ENCODE measurements at places on chromosomes 3 and 15.

DNA sequence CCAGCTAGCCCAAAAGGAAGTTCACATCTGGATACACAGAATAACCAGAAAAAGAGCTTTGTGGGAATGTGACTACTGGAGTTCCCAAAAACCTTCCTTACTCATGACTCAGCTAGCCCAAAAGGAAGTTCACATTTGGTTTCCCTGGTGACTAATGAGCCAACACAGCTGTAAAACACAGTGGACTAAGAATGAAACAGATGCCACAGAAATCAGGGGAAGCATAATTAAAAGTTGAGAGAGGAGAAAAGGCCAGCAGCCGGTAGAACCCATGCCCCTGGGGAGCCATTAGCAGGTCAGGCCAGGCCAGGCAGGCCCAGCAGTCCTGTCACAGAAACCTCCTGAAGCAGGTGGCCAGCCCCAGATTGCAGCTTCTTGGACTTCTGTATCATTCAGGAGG lies 130.3 kb downstream of the GHSR start:
- DNase-seq = peak; percentile 60

- DNase-seq = no peak
Observed at GRCh38 chr15:81384891-81385720, 11.1 kb upstream of the TMC3 start.

- DNase-seq = no peak
Observed at GRCh38 chr3:48429317-48429959, 448 bp downstream of the PLXNB1 start.

DNA sequence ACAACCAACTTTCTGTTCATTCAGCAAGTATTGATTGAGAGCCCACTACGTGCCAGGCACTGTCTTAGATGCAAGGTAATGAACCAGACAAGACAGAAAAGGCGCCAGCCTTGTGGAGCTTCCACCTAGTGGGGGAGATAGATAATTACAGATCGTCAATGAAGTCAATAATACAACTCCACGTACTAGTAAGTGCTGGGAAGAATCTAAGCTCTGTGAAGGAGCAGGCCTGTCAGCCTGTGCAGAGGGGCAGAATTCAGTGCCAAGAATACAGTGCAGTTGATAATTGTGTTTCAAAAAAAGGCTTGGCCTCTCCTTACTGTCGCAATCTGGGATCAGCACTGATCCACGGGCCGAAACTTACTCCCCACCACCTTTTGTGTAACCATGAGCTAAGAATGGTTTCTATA lies 186.3 kb downstream of the FEZF2 start:
- DNase-seq = no peak

GRCh38 chr3:105836533-105836932 lies 32.3 kb downstream of the CBLB start:
- DNase-seq = no peak

DNA sequence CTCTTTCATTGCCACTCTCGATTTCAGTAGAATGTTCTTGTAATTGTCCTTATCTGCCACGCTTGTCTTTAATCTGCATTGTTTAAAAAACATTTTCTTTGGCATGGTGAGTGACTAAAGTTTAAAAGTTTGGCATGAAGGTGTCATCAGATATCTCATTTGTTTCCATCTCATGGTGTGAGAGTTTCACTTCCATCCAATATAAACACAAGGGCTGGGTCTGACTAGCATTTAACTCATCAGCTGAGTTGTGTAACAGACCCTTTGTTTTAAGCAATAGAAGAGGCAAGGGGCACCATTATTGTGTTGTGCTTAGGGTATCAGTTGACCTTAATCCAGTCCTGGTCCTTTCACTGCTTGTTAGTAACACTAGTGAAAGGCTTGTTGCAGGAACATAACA lies 49.9 kb upstream of the IL12A start:
- no peak for DNase-seq

- DNase-seq = no peak
Observed at GRCh38 chr15:87672309-87673288, 583.9 kb downstream of the NTRK3 start.

DNA sequence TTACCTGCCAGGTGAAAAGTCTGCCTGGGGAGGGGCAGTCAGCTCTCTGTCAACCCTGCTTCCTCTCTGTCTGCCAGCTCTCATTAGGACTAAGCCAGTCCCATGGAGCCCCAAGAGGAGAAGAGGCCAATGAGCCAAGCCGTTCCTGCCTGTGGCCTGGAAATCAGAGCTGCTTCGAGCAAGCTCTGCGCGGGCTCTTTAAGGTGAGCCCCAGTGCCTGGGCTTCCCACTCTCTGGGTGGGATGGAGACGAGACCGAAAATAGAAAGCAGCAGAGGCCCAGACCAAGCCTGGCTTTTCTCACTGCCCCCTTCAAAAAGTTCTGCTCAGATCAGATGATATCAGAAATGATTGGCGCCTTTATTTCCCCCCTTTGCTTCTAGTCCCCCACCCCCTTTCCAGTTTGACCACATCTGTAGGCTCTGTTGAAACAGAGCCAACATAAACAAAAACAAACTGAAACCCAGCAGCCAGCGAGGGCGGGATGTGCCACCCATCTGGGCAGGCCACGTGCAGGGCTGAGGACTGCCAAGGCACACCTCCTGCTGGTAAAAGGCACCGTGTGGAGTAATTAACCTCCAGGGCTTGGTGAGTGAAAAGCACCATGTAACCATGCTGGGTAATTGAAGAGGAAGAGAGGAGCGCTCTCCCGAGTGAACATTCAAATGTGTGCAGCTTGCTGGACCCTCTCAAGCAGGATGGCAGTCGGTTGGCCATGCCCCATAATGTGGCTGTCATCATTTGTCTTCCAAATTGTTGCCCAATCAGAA lies 471.0 kb upstream of the PROK2 start:
- DNase-seq = no peak

GRCh38 chr3:49723296-49723627 lies 489 bp downstream of the GMPPB start:
- no peak for DNase-seq

GRCh38 chr3:159668990-159669476 lies 319.6 kb upstream of the IL12A start:
- no peak for DNase-seq

DNA sequence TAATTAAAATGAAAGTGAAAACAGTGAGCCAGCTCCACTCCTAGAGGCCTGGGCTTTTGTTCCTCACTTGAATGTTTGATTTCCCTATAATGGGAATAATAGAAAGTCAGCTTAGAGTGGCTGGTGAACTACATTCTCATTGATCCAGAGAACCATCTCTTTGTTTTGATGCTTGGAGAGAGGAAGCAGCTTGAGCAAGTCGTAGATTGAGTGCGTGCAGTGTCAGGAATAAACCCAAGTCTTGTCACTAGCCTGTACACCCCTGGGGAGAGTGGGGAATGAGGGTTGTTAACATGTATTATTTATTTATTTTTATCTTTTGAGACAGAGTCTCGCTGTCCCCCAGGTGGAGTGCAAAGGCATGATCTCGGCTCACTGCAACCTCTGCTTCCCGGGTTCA lies 885 bp upstream of the LSG1 start:
- DNase-seq = no peak

DNA sequence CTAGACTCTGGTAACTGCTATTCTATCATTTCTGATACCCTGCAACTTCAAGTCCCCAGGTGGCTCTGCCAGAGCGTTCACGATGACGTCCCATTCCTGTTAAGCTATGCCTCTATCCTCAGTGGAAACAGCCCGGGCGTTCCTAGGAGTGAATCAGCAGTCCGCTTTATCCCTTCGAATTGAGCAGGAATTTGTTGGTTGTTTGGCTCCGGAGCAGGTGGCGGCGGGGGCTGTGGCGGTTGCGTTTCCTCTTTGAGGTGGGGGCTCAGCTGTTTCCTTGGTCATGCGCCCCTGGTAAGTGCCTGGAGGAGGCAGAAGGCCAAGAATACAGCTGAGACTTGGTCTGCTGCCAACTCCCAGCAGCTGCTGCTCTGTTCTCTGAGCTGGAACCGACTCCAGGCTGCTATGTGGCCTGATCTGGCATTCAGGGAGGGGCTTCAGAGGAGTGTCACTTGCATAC lies 25.2 kb downstream of the ARPP21 start:
- DNase-seq = peak; percentile 72

DNA sequence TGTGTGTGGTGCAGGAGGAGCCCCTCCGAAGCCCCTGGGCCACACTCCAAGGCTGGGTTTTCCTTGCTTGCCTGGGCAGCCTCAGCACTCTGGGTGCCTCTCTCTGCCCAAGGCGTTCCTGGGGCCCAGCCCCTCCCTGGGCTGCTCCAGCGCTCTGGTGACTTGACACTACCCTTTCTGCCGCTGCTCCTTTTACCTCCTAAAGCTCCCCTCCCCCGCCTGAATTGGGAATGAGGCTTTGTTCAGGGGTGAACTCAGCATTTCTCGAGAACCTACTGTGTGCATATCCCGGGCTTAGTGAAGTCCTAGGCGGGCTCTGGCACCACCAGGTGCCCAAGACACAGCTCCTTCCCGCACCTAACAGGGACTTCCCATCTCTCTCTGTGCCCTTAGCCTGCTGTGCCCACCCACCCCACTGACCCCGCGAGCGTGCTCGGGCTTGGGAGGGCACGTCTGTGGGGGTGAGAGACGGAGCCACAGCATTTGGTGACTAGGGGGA lies 1.2 kb upstream of the BAHD1 start:
- no peak for DNase-seq

GRCh38 chr3:42712688-42713372 lies 10.2 kb upstream of the HHATL start:
- no peak for DNase-seq

DNA sequence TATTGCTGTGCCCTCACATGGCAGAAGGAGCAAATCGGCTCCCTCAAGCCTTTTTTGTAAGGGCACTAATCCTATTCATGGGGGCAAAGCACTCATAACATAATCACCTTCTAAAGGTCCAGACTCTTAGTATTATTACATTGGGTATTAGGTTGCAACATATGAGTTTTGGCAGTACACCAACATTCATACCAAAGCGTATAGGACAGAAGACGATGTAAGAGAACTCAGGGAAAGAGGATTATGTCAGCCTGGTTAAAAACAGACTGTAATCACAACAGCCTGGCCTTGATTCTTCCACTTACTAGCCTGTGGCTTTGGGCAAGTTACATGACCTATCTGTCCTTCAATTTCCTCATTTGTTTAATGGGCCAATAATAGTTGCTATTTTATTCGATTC lies 828.5 kb upstream of the NECTIN3 start:
- DNase-seq = no peak

DNA sequence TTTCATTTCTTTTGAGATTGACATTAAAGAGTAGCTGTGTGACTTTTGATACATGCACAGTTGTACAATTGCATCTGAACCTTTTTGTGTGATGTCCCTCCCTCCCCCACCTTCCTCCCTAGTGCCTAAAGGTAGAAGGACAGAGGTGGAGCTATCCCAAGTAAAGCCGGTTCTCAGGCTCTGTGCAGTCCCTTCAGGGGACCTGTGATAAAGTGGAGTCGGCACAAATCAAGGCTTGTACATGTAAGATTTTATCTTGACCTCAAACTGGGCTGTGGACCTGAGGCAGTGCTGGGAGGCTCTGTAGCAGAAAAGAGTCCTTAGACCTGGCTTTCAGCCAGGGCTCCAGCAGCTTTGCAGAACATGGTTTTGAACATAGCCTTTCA lies 55.5 kb upstream of the CMTM7 start:
- DNase-seq = no peak

DNA sequence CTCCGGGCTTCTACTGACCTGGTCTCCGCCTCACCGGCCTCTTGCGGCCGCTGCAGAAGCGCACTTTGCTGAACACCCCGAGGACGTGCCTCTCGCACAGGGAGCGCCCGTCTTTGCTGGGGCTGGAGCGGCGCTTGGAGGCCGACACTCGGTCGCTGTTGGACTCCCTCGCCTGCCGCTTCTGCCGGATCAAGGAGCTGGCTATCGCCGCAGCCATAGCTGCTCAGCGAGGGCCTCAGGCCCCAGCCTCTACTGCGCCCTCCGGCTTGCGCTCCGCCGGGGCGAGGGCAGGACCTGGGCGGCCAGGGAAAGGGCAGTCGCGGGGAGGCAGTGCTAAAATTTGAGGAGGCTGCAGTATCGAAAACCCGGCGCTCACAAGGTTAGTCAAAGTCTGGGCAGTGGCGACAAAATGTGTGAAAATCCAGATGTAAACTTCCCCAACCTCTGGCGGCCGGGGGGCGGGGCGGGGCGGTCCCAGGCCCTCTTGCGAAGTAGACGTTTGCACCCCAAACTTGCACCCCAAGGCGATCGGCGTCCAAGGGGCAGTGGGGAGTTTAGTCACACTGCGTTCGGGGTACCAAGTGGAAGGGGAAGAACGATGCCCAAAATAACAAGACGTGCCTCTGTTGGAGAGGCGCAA lies 319.2 kb downstream of the FGF12 start:
- no peak for DNase-seq

GRCh38 chr3:71652781-71653413 lies 69.4 kb upstream of the FOXP1 start:
- peak; percentile 39 for DNase-seq

GRCh38 chr15:61229883-61230180 lies 730 bp upstream of the RORA start:
- no peak for DNase-seq

DNA sequence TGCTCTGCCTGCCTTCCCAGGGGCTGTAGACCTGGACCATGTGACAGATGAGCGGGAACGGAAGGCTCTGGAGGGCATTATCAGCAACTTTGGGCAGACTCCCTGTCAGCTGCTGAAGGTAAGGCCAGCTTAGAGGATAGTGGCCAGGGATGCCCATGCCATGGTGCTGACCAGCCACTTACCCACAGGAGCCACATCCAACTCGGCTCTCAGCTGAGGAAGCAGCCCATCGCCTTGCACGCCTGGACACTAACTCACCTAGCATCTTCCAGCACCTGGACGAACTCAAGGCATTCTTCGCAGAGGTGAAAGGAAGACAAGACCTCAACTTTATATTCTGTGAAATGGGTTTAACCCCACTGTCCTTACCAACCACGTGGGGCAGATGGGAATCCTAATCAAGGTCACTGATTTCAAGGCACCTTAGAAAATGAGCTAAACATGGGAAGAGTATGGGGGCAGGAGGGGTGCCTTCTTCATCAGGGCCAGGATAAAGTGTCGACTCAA lies 26.7 kb downstream of the NBEAL2 start:
- DNase-seq = no peak

DNA sequence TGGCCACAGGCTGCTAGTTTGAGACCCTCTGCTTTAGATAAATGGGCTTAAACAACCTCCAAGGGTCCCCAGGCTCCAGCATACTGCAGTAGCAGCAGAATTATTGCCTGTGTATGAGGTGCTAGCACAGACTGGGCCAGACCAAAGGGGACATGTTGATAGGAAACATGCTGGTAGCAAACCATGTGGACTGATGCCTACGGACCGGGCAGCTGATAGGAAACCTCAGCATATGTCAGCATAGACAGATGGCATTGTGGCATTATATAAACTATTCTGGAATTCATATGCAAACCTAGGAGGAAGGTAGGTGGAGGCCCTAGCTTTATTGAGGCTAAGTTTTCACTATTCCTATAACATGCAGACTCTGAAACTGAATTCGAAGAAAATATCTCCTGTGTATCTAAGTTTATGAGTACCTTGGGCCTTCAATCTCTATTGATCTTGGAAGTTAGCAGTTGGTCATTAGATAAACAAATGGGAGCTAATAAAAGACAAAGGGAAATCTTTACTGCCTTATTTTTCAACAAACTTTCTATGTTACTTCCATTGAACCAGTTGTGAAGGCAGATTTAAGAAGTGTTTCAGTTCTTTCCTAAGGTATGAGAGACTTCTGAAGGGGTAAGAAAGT lies 1.7 kb upstream of the HGD start:
- DNase-seq = no peak

GRCh38 chr3:69200384-69201068 lies 78.1 kb upstream of the LMOD3 start:
- DNase-seq = peak; percentile 28

- no peak for DNase-seq
Observed at GRCh38 chr3:47010111-47010712, 30.7 kb downstream of the NBEAL2 start.

- no peak for DNase-seq
Observed at GRCh38 chr3:183782576-183783276, 42.7 kb downstream of the MAP6D1 start.

All from smooth muscle cell of the brain vasculature (primary cell).